ENCODE measurements at places on chromosomes 5 and 9. TPM values are rescaled to one million over a fixed set of nuclear protein-coding genes. Genes with fewer than 3 reads are reported as not detected.
A peak's percentile ranks its signal among the peaks of the same experiment; 100 is the strongest.

GRCh38 chr9:104795857-104796256 is 31.9 kb downstream of the NIPSNAP3B start:
- DNase-seq: no peak

DNA sequence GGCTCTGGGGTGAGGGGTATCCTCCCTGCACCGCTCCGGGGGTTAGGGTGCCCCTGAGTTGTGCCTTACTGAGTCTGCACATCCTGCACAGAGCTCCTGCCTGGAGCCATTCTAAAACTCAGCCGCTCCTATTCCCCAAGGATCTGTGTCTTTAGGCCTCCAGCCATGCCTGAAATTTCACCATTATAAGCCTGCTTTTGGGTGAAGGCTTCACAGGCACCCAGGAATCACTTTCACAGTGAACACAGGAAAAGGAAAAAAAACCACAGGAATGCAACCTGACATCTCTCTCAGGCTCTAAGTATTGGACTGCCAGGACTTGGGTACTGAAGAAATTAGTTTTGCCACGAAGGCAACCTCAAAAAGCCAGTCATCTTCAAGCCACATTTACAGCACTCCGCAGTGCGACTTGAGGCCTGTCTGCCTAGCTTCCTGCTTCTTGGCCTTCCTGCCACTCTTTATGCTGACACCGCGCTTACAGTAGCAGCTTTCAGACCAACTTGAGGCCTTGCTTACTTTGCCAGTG is 30.9 kb downstream of the GALNT10 start:
- peak; percentile 27 for DNase-seq

- DNase-seq: no peak
These were observed 632.5 kb downstream of the SLCO4C1 start for GRCh38 chr5:101663543-101663942.

- no peak for DNase-seq
These were observed 1.9 kb upstream of the PPP2CA start for GRCh38 chr5:134227776-134228175.

- DNase-seq: no peak
These were observed 244.6 kb downstream of the KIF4B start for GRCh38 chr5:155258161-155258560.

- no peak for DNase-seq
These were observed 54.0 kb upstream of the FKTN start for GRCh38 chr9:105503881-105504280.

DNA sequence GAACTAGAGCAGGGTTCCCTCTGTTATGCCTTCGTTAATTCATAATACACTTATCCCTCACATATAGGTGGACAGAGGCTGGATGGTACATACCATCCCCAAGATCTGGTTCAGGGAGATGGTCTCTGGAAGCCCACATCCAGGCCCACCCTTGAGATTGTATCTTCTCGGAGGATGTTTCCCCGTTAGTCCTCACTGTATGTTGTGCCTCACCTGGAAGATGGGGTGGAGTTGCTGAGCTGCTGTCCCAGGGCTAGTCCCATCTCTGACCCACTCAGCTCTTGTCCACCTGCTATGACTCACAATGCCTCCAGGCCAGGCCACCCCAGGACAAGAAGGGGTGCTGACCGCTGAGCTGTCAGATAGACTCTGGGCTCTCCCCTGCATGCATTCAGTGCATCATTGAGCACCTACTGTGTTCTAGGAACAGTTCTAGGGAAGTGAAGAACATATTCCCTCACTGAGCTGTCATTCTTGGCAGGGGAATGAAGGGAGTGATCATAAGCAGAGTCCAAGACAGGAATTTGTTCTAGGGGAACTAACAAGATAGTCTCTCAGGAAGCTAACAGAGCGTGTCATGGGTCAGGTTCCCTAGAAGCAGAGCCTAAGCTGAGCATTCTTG is at the start of gene CBY3:
TSS of gene CBY3 (minus strand) at position 255 of the 622 bp plus-strand sequence. CDS start at position 139, 116 bp downstream.
- no peak for DNase-seq

DNA sequence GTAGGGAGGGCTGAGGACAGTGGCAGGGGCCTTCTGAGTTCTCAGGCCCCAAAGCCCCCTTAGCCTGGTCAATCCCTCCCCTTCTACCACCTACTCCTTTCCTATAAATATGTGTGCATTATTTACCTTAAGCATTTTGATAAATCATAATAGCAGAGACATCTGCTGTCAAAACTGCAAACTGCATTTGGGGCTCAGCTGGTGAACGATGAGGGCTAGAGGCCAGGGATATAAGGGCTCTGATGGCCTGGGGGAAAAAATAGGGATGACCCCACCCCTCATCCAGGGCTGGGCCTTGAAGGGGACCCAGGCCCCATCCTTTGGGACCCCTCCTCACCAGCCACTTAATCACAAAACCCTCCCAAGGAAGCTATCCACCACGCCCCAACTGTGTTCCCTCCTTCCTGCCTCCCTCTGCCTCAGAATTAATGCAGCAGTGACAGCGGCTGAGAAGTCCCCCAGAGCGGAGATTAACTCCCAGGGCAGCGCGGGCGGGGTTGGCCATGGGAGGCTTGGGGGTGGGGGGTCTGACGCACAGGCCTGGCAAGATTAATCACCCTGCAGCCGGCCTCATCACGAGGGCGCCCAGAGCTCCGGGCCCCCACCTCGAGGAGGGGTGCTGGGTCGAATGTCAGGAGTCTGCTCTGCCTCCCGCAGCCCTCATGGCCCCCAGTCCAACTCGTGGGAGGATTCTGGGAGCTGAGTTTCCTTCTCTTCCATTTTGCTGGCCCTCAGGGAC is 42.1 kb downstream of the CXXC5 start:
- DNase-seq: no peak

GRCh38 chr5:67886761-67887160 is 328.8 kb upstream of the PIK3R1 start:
- no peak for DNase-seq

DNA sequence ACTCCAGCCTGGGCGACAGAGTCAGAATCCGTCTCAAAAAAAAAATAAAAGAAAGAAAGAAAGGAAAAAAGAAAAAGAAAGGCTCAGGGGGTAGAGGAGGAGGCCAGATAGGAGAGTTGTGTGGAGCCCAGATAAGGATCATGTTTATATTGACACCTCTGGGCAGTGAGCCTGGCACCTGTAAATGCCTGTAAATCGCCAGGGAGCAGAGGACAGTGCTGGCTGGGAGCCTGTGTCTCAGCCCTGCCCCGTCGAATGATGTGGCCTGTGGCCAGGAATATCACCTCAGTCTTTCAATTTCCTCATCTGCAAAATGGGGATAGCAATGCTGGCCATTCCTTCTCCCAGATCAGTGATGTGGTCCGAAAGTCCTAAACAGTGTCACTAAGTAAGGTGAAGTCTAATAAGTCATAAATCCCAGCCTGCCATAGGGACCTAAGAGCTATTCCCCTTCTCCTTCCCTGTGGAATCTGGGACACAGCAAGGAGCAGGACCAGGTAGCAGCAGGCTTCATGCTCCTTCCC is 10.3 kb upstream of the ABO start:
- no peak for DNase-seq

- DNase-seq: no peak
These were observed 104.3 kb upstream of the PHYKPL start for GRCh38 chr5:178336889-178337288.

DNA sequence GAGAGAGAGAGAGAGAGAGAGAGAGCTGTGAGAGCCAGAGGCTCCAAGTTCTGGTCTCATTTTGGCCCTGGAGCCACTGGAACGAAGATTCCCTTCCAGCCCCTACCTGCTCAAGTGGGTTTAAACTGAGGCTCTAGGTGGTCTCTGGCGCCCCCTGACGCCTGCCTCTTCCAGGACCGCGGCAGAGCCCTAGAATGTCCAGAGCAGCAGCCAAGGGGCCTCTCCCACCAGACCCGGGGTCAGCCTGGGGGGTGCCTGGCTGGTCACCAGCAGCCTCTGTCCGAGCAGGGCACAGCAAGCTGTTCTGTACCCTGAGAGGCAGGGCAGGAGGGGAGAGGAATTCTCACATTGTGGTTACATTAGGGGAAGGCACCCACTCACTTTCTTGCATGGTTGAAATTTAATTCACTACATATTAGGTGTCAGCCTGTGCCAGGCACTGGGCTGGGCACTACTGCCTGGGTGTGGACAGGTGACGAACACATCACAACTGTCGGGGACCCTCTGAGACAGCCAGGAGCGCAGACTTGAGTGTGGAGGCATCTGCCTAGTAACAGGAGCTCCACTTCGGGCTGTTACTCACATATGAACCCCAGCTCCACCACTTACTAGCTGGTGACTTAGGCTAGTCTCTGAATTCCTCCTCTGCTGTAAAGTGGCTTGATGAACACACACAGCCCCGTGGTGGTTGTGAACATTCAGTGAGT is 44.5 kb downstream of the AMBP start:
- no peak for DNase-seq

GRCh38 chr9:128902351-128903078 is 18.3 kb upstream of the PHYHD1 start:
- peak; percentile 91 for DNase-seq

GRCh38 chr5:126198531-126198930 is 224.7 kb upstream of the GRAMD2B start:
- no peak for DNase-seq

DNA sequence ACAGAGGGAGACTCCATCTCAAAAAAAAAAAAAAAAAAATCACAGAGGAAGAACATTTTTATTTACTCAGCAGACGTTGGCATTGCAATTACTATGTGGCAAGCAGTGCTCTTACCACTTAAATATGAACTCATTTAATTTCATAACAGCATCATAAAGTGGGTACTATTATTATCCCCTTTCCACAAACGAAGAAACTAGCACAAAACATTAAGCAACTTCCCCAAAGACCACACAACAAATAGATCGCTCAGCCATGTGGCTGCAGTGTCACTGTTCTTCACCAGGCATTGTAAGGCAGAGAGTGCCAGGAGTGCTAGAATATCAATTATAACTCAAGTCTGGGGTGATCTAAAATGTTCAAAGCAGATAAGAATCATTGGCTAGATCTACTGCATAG is 69.8 kb upstream of the PLPP6 start:
- DNase-seq: no peak

- DNase-seq: no peak
These were observed 121.1 kb upstream of the TRIM32 start for GRCh38 chr9:116565986-116566385.

- DNase-seq: no peak
These were observed 12.9 kb downstream of the HAVCR1 start for GRCh38 chr5:157046041-157046440.

DNA sequence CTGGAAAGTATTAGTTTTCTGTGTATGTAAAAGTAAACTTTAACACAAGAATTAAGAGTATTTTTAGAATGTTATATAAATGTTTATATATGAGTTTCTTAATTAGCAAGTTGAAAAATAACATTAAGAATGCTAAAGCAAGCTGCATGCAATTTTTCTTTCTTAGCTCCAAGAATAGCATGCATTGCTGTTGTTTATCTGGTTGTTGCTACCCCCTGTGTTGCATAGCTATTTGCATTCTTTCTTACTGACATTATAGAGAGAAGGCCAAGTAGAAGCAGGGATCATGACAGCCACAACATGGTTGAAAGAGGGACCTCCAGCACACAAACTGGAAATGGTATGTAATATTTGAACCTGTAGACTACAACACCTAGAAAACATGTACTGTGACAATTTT is 94.8 kb downstream of the ERCC6L2 start:
- DNase-seq: no peak

GRCh38 chr9:110922145-110922544 is 116.1 kb downstream of the LPAR1 start:
- no peak for DNase-seq

GRCh38 chr5:67021031-67021430 is 175.6 kb downstream of the CD180 start:
- no peak for DNase-seq

GRCh38 chr9:73009649-73010288 is 56.9 kb upstream of the ALDH1A1 start:
- DNase-seq: no peak

DNA sequence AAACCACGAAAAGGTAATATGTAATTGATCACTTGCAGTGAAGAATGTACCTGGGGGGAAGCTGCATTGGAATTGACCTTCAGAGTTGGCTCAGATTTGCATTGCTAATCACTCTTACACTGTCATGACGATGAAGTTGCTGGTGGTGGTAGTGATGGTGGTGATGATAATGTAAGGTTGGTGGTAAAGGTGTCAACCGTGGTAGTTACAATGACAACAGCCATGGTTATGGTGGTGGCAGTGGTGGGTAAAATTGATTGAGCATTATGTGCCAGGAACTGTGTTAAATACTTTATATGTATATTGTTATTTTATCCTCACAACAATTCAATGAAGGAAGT is 282.4 kb downstream of the NR3C1 start:
- no peak for DNase-seq

DNA sequence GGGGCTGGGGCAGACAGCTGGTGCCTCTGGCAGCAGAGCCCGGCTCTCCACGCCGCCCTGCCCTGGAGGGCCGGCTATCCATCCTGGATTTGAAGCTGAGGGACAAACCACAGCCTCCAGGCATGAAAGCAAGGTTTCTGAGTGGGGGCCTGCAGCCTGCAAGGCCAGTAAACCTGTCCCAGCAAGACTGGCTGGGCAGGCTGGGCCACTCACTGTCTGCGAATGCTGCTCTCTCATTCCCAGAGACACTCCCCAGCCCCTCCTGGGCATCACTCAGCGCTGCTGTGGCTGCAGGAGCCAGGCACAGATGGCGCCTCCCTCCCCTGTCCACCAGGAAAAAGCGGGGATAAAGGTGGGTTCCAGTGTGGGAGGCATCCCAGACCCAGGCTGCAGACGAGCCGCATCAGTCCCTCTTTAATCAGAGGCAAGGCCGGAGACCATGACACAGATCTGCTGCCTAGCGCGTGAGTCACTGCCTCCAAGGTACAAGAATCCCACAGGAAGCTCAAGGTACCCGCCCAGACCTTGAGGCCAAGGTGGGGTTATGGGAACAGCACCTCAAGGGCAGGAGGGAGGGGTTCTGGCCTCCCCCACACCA is 118.0 kb downstream of the VAV2 start:
- DNase-seq: no peak

- DNase-seq: no peak
These were observed 19.5 kb downstream of the MAN2A1 start for GRCh38 chr5:109709225-109709624.

- no peak for DNase-seq
These were observed 694.1 kb upstream of the CDH6 start for GRCh38 chr5:30499402-30499801.

- DNase-seq: peak; percentile 14
These were observed 15.8 kb downstream of the NDST1 start for GRCh38 chr5:150523472-150524350.

- DNase-seq: no peak
These were observed 28.3 kb upstream of the SPRY4 start for GRCh38 chr5:142353071-142353472.

- DNase-seq: no peak
These were observed 11.5 kb downstream of the ADAM19 start for GRCh38 chr5:157563929-157564716.

GLE1 gene
- 23.7 TPM for polyA plus RNA-seq

CYSRT1 gene
- 2.8 TPM for polyA plus RNA-seq

CMYA5 gene
- 7.2 TPM for polyA plus RNA-seq

SYK gene
- polyA plus RNA-seq: 22.2 TPM

OR2V1 gene
- polyA plus RNA-seq: 0.02 TPM

GABRA1 gene
- polyA plus RNA-seq: 0.66 TPM

GTF2H2 gene
- polyA plus RNA-seq: 16.2 TPM

CDKN2A gene
- 5.3 TPM for polyA plus RNA-seq

AK3 gene
- polyA plus RNA-seq: 85.7 TPM

ARL14EPL gene
- polyA plus RNA-seq: 0.18 TPM

SCGB3A2 gene
- polyA plus RNA-seq: 1.6 TPM

DMGDH gene
- polyA plus RNA-seq: 1.1 TPM

IFNA17 gene
- polyA plus RNA-seq: not detected

ALDOB gene
- 9.1 TPM for polyA plus RNA-seq

TAF11L5 gene
- not detected for polyA plus RNA-seq

SH2D3C gene
- 25.1 TPM for polyA plus RNA-seq
